ENCODE measurements at places on chromosomes 6 and 20. TPM values are rescaled to one million over a fixed set of nuclear protein-coding genes. Genes with fewer than 3 reads are reported as not detected.
A peak's percentile ranks its signal among the peaks of the same experiment; 100 is the strongest.

- H3K36me3 ChIP-seq: no peaks in the 10 kb centered on the region
- H3K27ac ChIP-seq: no peak overlapping the region
- H3K4me3 ChIP-seq: no peak overlapping the region
- H3K27me3 ChIP-seq: peaks cover 79% of the 10 kb centered on the region
- H3K4me1 ChIP-seq: peaks cover 2% of the 10 kb centered on the region
These were observed 20.4 kb downstream of the IL20RA start for GRCh38 chr6:137024237-137024990.

DNA sequence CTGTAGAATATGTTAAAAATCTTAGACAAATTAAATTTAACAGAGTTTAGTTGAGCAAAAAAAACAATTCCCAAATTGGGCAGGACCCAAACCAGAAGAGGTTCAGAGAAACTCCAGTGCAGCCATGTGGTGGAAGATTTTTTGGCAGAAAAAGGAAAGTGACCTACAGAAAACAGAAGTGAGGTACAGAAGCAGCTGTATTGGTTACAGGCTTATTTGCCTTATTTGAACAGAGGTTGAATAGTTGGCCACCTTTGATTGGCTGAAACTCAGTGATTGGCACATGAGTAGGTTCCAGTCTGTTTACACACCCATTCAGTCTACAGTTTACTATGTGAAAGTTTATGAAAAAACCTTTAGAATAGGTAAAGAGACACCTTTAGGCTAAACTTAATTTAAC, 110.9 kb upstream of the LAMP5 start:
- H3K27me3 ChIP-seq: no peaks in the 10 kb centered on the region
- H3K4me3 ChIP-seq: no peak overlapping the region
- no peak overlapping the region for H3K27ac ChIP-seq
- no peaks in the 10 kb centered on the region for H3K4me1 ChIP-seq
- DNase-seq: no peak

GRCh38 chr6:109238396-109238795, 143.1 kb downstream of the CEP57L1 start:
- H3K36me3 ChIP-seq: peaks cover 8% of the 10 kb centered on the region
- H3K4me1 ChIP-seq: peaks cover 28% of the 10 kb centered on the region
- H3K4me3 ChIP-seq: no peak overlapping the region
- H3K27me3 ChIP-seq: peaks cover 2% of the 10 kb centered on the region
- DNase-seq: no peak

DNA sequence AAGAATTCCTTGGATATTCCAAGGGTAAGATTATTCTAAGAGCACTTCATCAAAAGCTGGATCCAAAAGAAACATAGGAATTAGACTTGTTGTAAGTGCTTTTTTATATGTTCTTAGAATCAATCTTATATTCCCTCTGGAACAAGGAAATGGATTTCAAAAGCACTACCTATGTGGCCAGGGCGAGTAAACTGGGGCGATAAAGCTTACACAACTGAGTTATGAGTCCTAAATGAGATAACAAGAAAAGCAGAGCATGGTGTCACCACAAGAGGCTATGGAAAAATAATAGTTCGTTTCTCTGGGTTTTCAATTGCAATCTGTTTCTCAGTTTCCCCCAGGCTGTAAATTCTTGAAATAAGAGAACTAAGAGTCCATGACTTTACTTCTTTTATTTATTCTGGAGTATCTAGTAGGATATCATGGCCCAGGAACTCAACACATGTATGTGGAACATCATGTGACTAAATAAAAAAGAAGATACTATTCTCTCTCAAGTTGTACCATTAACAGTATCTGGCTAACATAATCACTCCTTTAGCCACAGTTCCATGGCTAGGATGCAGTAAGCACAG, 51.5 kb downstream of the NUDT3 start:
- H3K4me1 ChIP-seq: peaks cover 37% of the 10 kb centered on the region
- H3K36me3 ChIP-seq: peaks cover 22% of the 10 kb centered on the region
- no peaks in the 10 kb centered on the region for H3K27me3 ChIP-seq
- H3K4me3 ChIP-seq: no peak overlapping the region
- H3K27ac ChIP-seq: no peak overlapping the region
- DNase-seq: no peak

DNA sequence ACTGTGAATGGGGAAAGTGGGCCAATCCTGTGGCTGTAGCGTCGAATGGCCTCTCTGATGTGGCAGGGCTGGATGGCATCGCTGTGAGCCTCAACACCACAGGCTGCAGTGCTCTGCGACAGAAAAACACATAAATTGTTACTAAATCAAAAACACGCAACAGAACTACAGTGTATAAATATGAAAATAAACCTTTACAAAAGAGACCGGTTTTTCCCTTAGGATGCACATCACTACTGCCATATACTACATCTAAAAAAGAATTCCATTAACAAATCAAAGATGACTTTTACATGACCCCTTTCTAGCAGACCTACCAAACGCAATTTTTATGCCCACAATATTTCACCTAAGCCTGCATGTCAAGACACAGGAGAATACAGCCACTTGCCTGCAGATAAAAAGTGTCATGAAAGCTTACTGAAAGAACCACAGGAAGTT, 395.5 kb upstream of the RUNX2 start:
- H3K4me1 ChIP-seq: peaks cover 34% of the 10 kb centered on the region
- DNase-seq: peak; percentile 56
- peak overlapping the region; percentile 93 for H3K27ac ChIP-seq
- peaks cover 14% of the 10 kb centered on the region for H3K36me3 ChIP-seq
- peak overlapping the region; percentile 83 for H3K4me3 ChIP-seq
- no peaks in the 10 kb centered on the region for H3K27me3 ChIP-seq

DNA sequence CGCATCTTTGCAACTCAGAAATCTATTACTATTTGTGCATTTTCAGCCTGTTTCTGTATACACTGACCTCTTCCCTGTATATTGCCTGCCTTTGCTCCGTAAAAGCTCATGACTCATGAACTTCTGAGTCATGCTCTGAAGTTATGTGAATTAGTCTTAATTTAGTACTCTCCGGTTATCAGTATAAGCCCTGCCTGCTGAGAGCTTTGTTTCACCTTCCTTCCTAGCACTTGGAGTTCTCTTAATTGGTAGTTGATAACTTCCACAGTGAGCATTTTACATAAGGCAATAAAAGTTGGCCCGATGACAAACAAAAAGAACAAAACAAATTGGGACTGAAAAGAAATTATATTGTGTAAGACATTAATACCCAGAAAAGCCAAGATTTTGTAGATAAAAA, 231.4 kb downstream of the GJA1 start:
- no peaks in the 10 kb centered on the region for H3K27me3 ChIP-seq
- H3K4me3 ChIP-seq: no peak overlapping the region
- DNase-seq: no peak
- H3K4me1 ChIP-seq: no peaks in the 10 kb centered on the region

GRCh38 chr6:128600397-128600951, 80.1 kb upstream of the PTPRK start:
- H3K4me3 ChIP-seq: no peak overlapping the region
- H3K27ac ChIP-seq: no peak overlapping the region
- peaks cover 2% of the 10 kb centered on the region for H3K27me3 ChIP-seq
- no peak for DNase-seq
- peaks cover 7% of the 10 kb centered on the region for H3K4me1 ChIP-seq
- no peaks in the 10 kb centered on the region for H3K36me3 ChIP-seq

GRCh38 chr6:11722220-11722619, 56.4 kb downstream of the ADTRP start:
- no peak overlapping the region for H3K27ac ChIP-seq
- peaks cover 16% of the 10 kb centered on the region for H3K36me3 ChIP-seq
- no peak overlapping the region for H3K4me3 ChIP-seq
- H3K4me1 ChIP-seq: peaks cover 11% of the 10 kb centered on the region

- no peaks in the 10 kb centered on the region for H3K4me1 ChIP-seq
- no peak overlapping the region for H3K4me3 ChIP-seq
- H3K27me3 ChIP-seq: no peaks in the 10 kb centered on the region
These were observed 580.7 kb downstream of the RFPL4B start for GRCh38 chr6:112927641-112928320.

- H3K27ac ChIP-seq: no peak overlapping the region
- H3K27me3 ChIP-seq: peaks cover 22% of the 10 kb centered on the region
- H3K36me3 ChIP-seq: no peaks in the 10 kb centered on the region
- H3K4me3 ChIP-seq: no peak overlapping the region
These were observed 131.9 kb upstream of the STMND1 start for GRCh38 chr6:16969699-16970655.

Gene SGK2
- 0.48 TPM for total RNA-seq

Gene DUSP15
- total RNA-seq: not detected

Gene DNAJC5
- 48.3 TPM for total RNA-seq

Gene EYS
- not detected for total RNA-seq
